ENCODE measurements at places on chromosomes 1 and 21.
A peak's percentile ranks its signal among the peaks of the same experiment; 100 is the strongest.

DNA sequence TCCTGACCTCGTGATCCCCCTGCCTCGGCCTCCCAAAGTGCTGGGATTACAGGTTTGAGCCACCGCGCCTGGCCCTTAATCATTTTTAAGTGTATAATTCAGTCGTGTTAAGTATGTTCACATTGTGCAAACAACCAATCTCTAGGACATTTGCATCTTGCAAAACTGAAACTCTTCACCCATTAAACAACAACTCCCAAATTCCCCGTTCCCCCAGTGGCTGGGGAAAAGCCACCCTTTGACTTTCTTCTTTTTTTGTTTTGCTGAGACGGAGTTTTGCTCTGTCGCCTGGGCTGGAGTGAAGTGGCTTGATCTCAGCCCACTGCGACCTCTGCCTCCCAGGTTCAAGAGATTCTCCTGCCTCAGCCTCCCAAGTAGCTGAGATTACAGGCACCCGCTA lies 6.5 kb upstream of the THEMIS2 start:
- no peak for DNase-seq

GRCh38 chr1:3002349-3003038 lies 18.8 kb upstream of the ACTRT2 start:
- DNase-seq: no peak

DNA sequence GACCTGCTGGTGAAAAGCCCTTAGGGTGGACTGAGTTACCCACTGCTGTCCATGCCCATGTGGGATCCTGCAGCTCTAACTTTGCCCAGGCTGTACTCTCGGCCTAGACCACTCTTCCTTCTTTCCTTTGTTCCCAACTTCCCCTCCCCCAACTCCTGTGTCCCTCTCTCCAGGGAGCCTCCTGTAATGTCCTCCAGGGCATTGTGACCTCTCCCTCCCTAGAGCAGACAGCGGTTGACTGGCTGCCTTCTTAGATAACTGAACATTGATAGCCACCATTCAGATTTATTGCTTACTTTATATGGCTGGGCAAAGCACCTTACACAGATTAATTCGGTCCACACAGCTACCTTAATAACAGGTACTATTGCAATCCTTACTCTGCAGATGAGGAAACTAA lies 5.0 kb downstream of the RUNX1 start:
- no peak for DNase-seq

DNA sequence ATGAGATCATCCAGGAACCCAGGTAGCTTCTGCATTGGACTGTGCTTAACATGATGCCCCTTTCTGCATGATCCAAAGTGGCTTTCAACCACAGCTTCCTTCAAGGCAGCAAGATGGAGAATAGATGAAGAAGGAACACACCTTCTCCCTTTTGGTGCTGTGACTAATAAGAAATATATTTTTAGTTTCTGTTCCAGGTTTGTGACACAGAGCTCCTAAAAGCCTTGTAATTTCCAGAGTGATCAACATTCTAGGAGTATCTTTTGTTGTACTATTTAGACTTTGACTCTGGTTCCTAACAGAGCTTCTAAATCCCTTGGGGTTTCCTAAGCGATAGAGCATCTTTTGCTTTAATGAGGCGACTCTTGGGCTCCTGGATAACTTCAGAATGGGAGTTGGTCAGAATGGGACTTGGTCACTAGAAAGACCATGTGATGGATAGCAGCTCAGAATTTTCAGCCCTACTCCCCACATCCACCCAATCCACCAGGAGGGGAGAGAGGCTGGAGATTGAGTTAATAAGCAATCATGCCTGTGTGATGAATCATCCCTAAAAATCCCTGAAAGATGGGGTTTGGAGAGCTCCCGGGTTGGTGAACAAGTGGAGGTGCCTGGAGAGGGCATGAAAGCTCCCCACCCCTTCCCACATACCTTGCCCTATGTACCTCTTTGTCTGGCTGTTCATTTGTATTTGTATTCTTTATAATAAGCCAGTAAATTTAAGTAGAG lies 134.8 kb downstream of the FGGY start:
- no peak for DNase-seq

- DNase-seq: peak; percentile 16
Measured at GRCh38 chr1:219798283-219799030, 129.9 kb downstream of the SLC30A10 start.
